CD4-positive, alpha-beta T cell (primary cell): ENCODE measurements at places on chromosomes 16 and 17.

- no peak for DNase-seq
Observed at GRCh38 chr16:3444032-3444388, 530 bp downstream of the NAA60 start.

GRCh38 chr16:58331024-58331707, 36.3 kb upstream of the PRSS54 start:
- DNase-seq = no peak

DNA sequence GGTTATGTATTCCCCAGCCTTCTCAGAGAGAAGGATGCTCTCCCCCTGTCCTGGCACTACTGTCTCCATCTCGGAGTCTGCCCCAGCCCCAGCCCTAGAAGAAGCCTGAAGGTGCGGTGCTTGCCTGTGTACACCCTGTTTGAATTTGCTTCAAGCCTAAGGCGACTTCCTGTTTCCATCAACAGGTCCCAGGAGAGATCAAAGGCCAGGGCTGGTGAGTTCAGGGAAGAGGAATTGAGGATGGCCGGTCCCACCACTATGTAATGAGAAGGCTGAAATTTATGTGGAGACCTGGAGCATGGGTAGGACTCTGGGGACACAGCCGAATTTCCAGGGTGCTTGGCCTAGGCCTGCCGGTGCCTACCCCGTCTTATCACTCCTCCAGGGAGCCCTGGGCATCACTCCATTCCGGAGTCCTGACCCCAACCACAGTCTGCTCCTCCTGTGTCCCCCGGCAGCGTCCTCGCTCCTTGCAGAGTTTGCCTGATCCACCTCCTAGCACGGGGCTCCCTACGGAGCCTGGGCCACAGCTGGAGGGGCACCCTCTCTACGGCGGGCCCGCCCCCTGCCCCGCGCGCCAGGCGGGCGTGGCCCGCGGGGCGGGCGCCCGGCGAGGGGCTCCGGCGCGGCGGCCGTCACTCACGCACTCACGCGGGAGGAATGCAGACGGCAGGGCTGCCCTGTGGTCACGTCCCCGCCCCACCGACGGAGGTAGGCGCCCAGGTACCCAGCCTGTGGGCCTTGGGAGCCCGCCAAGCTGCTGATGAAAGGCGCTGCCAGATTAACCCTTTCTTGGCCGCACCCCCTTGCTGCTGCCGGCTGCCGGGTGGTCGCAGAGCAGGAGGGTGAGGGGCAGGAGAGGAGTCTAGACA, 53.8 kb upstream of the TAC4 start:
- no peak for DNase-seq

- DNase-seq = no peak
Observed at GRCh38 chr16:76910931-76911330, 280.1 kb upstream of the MON1B start.

- no peak for DNase-seq
Observed at GRCh38 chr16:82895843-82896242, 269.1 kb downstream of the CDH13 start.

- no peak for DNase-seq
Observed at GRCh38 chr16:56318827-56319140, 106.6 kb downstream of the AMFR start.

DNA sequence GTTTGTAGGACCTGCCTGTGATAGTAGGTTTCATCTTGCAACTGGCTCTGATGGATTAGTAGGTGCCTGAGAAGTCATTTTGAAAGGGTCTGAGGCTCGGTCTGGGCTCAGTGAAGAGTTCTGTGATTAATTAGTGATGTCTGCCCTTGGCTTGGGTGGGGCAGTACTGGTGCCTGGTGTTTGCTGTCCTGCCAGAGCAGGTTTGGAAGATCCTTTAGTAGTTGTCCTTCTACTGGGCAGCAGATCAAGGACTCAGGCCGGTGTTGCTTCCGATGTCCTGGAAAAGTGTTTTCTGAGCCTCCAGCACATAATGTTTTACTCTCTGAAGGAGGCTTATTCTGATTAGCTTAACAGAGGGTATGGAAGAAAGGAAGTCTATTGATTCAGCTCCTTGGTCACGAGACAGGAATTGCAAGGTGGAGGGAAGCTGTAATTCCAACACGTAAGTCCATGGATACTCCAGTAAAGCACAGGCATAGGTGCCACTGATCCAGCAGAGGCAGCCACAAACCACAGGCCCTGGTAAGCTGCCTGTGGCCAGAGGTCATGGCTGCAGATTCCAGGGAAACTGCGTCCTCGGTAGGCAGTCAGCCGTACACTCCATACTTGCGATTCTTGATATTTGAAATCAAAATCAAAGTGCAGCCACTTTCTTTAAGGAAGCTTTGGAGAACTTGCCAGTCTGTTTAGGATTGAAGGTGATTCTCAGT, 18.7 kb downstream of the HLF start:
- no peak for DNase-seq

- no peak for DNase-seq
Observed at GRCh38 chr17:77602883-77603640, 355.4 kb upstream of the TNRC6C start.

GRCh38 chr17:76493505-76494167, 7.6 kb downstream of the RHBDF2 start:
- peak; percentile 37 for DNase-seq

DNA sequence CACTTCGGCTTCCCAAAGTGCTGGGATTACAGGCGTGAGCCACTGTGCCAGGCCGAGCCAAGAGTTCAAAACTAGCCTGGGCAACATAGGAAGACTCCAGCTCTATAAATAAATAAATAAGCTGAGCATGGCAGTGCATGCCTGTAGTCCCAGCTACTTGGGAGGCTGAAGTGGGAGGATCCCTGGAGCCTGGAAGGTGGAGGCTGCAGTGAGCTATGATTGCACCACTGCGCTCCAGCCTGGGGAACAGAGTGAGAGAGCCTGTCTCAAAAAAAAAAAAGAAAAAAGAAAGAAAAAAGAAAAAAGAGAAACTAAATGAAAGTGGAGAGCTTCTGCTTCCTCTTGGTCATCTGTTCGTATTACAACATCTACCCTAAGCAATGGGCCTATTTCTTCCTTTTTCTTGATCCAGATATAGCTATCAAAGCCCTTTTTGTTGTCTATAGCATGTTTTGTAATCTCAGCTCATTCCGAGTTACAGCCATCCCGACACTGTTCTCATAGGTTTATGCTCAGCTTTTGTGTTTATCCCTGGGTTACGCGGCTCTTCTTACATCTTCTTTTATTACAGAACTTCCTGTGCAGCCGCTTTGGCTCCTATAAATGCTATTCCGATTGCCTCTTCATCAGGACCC, 14.1 kb upstream of the MAPK3 start:
- no peak for DNase-seq

- DNase-seq = no peak
Observed at GRCh38 chr17:44069974-44070454, 521 bp upstream of the G6PC3 start.

GRCh38 chr17:50212121-50212843, 10.9 kb upstream of the COL1A1 start:
- no peak for DNase-seq

- DNase-seq = no peak
Observed at GRCh38 chr17:10624969-10625368, 32.1 kb downstream of the MYH3 start.

GRCh38 chr16:53515811-53516210, 12.8 kb upstream of the AKTIP start:
- DNase-seq = no peak

DNA sequence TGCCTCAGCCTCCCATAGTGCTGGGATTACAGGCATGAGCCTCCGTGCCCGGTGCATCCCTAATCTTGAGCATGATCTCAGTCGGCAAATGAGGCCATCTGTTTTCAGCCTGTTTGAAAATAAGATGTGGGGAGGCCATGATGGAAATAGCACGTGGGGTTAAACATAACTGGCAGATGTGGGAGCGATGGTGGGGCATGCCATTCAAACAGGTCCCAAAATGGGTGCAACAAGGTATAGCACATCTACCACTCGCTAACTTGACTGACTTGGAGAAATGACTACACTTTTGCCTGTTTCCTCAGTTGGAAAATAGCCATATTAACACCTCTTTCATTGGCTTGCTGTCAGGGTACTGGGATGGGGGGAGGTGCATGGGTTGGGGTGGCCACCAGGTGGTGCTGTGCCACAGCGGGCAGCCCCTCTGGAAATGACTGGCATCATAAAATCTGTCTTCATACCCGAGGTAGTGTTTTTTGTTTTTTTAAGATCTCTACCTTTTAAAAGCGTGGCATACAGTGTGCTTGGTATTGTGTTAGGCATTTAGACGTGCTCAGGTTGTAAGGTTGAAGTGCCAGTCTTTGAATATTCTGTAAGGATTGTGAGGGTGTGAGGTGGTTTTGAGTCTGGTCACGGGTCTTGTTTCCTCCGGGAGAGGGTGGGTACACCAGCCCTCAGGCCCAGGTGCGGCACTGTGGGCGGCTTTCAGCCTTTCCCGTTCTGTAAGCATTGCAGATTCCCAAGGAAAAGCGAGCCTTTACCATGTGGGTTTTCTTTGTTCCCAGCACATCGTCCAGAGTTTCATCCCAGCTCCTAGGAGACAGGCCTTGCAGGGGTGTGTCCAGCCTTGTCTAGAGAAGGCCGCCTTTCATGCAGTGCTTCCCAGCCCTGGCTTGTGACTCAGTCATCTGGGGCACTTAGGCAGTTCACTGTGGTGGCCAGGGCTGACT, 2.9 kb upstream of the TTYH2 start:
- peak; percentile 79 for DNase-seq

DNA sequence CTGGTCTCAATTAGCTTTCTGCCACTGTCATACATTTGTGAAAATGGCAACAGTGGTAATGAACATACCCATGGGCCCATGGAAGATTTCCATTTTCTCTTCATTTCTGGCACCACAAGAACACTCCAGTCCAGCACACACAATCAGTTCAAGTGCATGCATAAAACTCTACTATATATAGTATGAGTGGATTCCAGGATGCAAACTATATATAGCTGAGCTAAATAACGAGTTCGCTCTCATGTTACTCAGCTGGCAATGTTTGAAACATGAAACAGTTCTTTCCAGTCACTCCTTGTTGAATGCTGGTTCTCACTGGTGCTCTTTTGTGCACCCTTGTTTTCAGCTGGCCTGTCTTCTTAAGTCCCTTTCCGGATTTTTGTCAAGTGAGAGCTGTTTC, 75.2 kb upstream of the DHX40 start:
- DNase-seq = no peak

DNA sequence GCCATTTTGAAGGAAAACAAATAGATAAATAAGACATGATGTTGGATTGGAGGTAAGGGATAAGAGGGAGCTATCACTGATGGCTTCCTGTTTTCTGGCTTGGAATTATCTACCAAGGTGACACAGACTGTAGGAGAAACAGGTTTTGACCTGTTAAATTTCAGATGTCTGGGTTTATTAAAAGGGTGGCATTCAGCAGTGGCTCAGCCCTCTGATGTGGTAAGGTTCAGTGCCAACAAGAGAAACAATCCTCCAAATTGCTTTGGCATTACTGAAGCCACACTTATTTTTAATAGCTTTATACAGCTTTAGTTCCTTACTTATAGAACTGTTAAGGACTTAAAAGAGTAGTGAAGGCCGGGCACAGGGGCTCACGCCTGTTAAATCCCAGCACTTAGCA, 37.0 kb upstream of the AKAP1 start:
- DNase-seq = no peak

DNA sequence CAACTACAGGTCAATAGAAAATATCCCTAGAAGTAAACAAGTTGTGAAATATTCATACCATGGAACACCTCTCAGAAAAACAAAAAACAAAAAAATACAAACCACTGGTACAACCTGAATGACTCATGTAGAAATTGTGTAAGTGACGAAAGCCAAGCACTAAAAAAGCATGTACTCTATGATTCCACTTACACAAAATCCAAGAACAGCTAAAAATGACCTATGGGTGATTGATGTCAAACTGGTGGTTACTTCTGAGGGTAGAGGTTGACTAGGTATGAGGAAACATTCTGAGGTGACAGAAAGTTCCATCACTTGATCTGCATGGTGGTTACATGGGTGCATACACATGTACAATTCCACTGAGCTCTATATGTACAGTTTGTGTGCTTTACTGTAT, 31.1 kb downstream of the DHRS7C start:
- no peak for DNase-seq

GRCh38 chr16:27389272-27389961, 12.6 kb upstream of the IL21R start:
- DNase-seq = no peak

GRCh38 chr16:709566-710499, 4.2 kb upstream of the FBXL16 start:
- DNase-seq = no peak

DNA sequence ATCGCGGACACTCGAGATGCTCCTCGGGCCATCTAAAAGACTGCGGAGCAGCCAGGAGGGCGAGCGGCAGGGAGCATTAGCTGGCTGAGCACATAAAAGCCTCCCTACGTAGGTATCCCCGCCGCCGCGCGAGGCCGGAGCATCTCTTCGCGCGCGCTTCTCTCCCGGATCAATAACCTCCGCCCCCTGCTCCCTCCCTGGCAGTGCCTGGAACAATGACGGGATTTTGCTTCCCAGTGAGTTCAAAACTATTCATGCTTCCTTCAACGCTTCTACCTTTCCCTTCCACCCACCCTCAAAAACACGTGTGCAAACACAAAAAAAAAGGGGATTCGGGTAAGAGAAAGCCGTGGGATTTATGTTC, 984 bp downstream of the CENPV start:
- DNase-seq = peak; percentile 4

- no peak for DNase-seq
Observed at GRCh38 chr17:81867170-81867990, 3.8 kb downstream of the ARHGDIA start.

- no peak for DNase-seq
Observed at GRCh38 chr16:7140899-7141298, 191.7 kb upstream of the RBFOX1 start.

GRCh38 chr17:81934850-81935708, 2.0 kb downstream of the PYCR1 start:
- no peak for DNase-seq

DNA sequence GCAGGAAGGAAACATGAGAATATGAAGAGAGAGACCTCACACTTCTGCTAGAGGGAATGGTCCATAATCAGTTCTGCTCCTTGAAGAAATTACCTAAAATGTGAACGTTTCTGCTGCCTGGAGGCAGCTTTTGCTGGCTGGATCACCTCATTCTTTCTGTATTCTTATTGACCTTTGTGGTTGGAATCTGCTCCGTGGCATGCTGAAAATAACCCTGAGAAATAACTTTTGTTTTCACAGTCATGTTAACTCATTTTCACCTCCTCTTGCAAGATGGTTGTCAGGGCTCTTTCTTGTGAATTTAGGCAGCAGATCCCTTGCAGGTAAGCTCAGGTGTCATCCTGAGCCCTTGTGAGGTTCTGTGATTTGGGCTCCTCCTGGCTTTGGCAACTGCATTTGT, 70.2 kb downstream of the IRF8 start:
- no peak for DNase-seq

GRCh38 chr16:88922114-88922825, 54.7 kb downstream of the CBFA2T3 start:
- no peak for DNase-seq
